ENCODE measurements at places on chromosomes 2 and 18.

GRCh38 chr2:237427769-237428506 is 14.0 kb upstream of the COL6A3 start:
- DNase-seq: peak; percentile 67

DNA sequence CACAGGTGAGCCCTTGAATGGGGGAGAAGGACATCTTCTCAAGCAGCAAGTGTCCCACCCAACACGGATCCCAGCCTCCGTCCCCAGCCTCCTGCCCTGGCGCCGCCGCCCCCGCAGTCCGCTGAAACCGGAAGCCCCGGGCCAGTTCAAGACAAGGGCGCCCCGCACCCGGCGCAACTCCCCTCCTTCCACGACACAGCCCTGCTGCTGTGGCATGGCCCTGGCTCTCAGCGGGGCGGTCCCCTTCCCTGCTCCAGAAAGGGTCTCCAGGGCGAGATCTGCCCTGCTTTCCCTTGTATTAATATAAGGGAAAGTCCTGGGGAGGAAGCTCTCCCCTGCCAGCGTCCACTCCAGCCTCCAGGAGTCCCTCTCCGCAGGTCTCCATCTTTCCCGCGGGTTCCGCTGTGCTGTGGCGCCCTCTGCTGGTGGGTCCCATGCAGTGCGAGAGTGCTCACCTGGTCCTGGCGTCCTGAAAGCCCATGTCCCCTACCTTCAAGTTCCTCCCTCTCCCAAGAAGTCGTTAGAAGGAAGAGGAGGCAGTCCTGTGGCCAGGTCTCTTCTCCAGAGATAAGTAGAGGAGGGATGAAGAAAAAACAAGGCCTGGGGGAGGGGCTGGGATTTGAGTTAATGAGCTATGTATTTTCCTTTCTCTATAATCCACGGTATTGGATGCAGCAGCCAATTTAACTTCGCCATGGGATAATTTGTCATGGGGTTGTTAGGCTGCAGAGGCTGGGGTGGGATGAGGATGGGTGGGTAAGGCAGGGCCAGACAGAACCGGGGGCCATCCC is 176.0 kb downstream of the SMAD2 start:
- peak; percentile 29 for DNase-seq

GRCh38 chr2:162072976-162073887 is 783 bp downstream of the DPP4 start:
- no peak for DNase-seq

DNA sequence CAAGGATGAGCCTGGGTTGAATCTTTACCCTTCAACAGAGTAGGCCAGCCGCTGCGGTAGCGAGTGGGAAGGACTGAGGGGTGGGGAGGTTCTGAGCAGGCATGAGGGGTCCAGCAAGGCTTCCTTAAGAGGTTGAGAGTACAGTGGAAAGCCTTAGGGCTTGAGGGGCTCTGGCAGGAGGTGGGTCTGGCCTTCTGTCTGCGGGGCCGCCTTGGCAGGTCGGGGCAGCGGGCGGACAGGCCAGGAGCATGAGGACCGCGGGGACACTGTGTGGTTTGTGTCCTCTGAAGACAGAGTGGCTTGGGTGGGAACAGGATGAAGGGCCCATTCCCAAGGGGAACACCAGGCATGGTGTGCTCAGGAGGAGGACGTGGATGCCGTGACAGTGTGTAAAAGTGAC is 250.3 kb downstream of the AGAP1 start:
- no peak for DNase-seq

- DNase-seq: no peak
Measured at GRCh38 chr2:218472988-218473387, 54.1 kb downstream of the VIL1 start.

DNA sequence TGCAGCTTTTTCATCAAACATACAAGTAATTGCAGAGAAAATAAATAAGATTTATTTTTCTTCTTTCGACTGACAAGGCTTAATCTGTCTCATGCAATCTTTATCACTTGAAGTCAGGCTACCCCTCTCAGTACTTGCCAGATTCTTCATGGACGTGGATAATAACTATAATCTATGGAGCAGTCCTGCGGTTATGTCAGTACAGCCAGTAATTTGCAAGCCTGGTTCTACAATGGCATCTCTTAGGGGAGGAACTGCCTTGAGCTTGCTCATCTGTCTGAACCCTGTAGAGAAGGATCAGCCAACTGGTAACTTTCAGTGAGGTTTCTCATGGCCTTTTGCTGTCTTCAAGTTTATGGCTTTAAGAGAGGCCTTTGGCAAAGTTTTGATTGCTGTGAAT is 35.5 kb upstream of the LRRTM1 start:
- no peak for DNase-seq

- no peak for DNase-seq
Measured at GRCh38 chr2:237511433-237511832, 24.4 kb downstream of the MLPH start.

DNA sequence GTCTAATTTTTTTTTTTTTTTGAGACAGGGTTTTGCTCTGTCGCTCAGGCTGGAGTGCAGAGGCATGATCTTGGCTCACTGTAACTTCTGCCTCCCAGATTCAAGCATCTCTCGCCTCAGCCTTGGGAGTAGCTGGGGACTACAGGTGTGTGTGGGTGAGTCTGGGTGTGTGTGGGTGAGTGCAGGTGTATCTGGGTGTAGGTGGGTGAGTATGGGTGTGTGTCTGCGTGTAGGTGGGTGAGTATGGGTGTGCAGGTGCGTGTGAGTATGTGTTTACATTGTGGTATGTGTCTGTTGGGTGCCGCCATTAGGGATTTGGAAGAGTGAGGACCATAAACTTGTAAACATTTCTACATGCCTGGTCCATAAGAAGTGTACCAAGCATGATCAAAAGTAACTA is 1.5 kb upstream of the RAB6C start:
- DNase-seq: no peak

DNA sequence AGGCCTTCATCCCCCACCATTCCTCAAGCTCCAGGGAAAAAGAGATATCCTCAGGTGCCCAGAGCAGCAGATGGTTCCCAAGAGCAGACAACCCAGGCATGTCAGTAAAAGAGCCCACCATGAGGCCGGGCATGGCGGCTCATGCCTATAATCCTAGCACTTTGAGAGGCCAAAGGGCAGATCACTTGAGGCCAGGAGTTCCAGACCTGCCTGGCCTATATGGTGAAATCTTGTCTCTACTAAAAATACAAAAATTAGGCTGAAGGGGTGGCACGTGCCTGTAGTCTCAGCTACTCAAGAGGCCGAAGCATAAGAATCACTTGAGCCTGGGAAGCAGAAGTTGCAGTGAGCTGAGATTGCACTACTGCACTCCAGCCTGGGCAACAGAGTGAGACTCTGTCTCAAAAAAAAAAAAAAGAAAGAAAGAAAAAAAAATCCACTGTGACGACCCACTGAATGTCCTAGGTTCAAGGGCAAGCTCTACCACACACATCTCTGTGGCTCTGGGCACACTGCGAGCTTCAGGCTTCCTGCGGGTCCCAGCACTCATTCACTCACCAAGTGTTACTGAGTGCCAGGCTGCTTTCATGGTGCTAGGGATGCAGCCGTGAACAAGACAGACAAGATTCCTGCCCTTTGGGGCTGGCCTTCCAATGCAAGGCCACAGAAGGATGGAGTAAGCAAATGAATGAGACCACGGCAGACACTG is 6.5 kb upstream of the DUSP2 start:
- DNase-seq: no peak

DNA sequence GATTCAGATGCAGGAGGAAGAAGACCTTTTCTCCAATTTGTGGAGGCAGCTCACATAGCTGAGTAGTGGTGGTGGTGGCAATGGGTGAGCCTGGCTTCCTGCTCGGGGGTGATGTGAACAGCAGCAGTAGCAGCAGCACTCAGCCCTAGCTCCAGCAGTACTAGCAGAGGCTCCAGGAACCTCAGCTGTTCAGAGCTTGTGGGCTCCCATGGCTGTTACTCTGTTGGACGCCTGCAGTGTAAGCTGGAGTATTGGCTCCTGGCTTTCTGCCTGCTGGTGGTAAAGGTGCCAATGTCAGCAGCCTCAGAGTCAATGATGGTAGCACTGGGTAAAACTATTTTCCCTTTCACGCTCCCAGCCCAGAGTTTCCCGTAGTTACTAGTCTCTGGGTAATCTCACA is 3.1 kb upstream of the SEH1L start:
- no peak for DNase-seq

GRCh38 chr2:61898810-61899209 is 6.7 kb upstream of the COMMD1 start:
- DNase-seq: no peak

DNA sequence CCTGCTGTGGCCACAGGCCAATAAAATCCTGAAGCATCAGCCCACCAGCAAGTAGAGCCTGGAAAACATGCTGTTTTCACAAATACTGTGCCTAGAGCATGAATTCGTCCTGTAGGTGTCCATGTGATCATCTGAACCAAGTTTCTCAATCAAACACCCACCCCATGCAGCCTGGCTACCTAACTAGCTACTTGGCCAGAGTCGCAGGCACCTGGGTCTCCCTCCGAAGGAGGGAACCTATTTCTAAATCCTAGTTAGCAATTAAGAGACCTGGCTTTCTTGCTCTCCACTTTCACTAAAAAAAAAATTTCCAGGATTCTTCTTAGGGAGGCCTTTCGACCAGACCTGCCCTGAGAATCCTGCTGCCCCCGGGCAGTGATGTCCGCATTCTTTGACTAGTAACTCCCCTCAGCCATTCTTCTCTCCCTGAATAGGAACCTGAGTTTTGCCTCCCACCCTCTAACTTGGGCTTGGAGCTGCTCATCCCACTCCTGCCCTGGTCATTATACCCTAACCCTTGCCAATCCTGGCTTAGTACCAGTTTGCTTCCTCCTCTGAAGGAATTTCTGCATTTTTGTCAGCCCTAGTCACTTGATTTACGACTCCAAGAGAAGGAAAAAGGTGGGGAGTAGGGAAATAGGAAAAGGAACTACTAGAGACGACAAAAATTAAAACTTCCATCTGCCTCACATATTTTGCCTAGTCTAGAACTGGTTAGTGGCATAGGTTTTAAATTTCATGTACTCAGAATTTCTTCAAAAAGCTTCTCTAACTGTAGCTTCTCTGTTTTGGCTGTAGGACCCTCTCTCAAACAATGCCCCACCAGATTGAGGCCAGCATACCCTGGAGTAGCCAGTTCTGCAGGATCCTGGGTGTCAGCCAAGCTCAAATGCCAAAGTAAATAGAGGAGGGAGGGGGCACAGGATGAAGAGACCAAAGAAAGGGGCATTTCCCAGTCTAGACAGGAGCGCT is 25.4 kb upstream of the TANK start:
- DNase-seq: no peak

GRCh38 chr2:84297155-84297554 is 161.9 kb downstream of the SUCLG1 start:
- DNase-seq: no peak

DNA sequence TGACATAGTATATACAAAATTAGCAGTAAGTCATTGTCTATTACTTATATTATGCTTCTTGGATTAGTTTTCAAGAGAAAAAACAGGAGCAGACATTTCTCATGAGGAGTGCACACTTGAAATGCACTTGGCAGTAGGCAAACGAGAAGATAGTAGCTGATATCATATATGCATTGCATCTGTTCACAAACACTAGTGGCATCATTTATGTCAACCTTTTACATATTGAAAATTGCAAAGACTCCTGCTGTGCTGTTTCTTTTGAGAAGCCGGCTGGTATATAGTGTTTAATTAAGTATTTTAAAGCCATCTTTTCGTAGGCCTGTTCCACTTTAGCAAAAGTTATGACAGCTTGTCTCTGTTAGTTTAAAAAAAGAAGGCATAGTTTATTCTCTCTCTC is 58.4 kb upstream of the SLC8A1 start:
- no peak for DNase-seq

DNA sequence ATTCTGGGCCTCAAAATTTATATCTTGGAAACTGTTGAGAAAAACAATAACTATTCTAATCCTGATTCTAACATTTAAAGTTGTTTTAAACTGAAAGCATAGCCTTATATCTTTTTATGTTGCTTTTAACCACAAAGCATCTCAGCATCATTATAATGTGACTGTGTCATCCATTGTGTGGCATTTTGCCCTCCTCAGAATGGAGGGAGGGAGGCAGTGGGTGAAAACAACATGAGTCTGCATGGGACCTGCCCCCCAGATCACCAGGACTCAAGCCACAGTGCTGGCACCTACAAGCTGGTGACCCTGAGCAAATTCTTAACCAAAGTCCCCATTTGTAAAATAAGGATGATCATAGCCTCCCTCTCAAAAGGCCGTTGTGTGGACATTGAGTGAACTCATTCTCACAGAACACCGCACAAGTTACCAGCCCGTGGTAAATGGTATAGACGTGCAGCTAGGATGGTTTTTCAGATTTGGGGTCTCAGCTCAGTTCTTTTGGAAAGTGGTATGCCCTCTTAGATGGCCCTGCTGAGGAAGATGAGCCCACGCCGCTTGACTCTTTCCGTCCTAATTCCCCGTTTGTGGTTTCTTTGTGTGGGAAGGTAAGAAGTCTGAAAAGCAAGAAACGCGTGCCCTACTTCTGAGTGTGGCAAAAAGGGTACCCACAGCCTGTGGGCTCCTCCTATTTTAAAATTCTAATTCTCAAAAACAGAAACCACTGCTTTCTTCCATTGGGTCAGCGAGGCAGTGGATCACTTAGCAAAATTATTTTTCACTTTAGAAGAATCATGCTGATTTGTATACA is 305.0 kb upstream of the ID2 start:
- DNase-seq: no peak

- no peak for DNase-seq
Measured at GRCh38 chr2:107338059-107338458, 452.1 kb upstream of the ST6GAL2 start.

DNA sequence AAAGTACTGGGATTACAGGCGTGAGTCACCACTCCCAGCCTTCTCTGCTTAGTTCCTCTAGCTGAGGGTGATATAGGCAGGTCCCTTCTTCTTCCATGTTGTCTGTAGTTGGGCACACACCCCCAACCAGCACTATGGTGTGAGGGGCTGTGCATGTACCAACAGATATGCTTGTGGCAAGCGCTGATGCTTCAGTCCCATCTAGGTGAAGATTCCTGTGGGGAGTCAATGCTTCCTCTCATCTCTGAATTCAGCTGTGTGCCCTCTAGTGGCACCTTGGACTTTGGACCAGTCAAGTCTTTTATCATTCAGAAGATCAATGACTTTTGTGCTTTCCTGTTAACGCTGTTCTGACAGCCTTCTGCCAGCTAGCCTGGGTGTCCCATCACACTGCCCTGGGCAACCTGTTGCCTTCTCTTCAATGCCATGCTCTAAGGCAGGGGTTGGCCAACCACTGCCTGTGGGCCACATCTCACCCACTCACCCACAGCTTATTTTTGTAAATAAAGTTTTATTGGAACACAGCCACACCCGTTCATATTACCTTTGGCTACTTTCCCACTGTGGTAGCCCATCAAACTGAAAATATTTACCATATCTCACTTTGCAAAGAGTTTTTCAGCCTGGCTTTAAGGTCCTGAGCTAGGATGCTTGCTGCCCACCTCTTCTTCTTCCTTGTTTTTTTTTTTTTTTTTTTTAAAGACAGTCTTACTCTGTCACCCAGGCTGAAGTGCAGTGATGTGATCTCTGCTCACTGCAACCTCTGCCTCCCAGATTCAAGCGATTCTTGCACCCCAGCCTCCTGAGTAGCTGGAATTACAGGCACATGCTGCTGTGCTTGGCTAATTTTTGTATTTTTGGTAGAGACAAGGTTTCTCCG is 51.0 kb downstream of the NPAS2 start:
- DNase-seq: no peak

DNA sequence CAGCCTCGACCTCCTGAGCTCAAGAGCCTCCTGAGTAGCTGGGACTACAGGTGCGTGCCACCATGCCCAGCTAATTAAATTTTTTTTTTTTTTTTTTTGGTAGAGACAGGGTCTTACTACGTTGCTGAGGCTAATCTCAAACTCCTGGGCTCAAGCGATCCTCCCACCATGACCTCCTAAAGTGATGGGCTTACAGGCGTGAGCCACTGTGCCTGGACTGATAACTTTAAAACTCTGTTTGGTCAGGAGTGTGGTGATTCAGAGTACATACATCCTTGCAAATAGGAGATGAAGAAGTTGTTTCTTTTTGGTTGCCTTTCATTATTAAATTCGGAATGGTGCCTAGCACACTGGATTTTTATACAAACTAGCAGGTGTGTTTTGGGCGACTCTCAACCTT is 73.0 kb downstream of the LTBP1 start:
- no peak for DNase-seq

All from stimulated activated CD8-positive, alpha-beta memory T cell treated with anti-CD3 and anti-CD28 coated beads, Interleukin-7, amount 100 ng/mL, for 48 hours (primary cell).